ENCODE measurements at places on chromosomes 2 and 18.

GRCh38 chr18:46411867-46412690 lies 244.9 kb downstream of the LOXHD1 start:
- no peak for DNase-seq

DNA sequence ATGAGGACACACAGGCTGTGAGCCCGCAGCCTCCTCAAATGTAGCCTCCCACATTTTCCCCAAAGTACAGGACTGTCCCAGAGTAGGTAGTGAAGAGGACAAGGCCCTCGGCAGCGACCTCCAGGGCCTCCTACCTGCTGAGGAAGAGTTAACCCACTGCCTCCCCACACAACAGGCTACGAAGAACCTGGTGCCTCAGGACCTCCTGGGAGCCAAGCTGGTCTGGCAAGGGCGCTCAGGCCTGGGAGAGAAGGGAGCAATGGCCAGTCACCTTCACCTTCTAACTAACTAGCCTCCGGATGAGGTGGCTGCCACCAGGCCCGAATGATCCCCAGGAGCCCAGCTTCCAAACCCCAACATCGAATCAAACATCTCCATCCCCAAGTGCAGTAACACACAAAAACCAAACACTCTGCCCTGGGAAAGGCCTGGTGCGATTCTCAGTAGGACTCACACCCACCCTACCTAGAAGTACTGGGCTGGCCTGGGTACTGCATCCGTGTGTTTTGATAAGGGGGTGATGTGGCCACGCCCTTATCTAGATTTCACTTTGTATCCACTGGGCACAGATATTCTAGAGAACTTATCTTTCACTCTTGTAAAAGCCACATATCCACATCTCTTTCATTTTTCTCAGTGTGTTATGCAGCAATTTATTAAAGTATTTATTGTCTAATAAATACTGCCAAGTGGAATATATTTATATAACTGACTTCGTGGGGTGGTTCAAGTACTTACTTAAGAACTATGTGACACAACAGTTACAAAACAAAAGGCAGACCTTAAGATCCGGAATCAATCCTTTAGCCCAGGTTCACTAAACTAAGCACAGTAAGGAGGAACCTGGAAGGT lies 9.7 kb downstream of the ERFE start:
- no peak for DNase-seq

DNA sequence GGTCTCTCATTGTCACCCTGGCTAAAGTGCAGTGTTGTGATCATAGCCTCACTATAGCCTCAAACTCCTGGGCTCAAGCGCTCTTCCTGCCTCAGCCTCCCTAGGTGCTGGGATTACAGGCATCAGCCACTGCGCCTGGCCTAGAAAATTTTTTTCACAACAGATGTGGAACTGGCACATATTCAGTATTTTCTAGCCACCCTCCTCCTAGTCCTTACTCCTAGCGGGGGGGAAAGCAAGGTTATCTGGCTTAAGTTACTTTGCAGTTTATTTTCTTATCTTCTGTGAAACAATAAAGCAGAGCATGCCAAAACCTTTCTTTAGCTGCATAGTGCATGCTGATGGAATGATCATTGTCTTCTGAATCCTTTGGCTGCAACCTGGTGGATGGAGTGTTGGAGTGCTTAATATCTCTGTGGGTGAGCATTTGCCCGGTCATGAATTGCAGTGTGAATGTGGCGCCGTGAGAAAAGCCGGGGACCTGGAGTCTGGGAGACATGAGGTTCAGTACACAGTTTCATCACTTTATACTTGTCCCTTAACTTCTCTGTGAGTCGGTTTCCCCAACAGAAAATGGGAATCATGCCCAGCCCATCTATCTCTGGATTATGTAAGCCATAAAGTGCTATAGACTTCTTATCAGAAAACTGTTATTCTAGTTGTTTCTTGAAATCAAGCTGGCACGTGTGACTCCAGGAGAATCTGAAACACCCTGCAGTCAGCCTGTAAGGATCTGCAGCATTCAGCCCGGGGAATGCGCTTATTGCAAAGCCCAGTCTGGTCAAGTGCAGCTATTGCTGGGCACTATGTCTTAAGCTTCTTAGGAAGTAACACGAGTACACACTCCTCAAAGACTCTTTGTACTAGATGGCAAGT lies 38.2 kb upstream of the MAP3K20 start:
- DNase-seq = no peak

- no peak for DNase-seq
Measured at GRCh38 chr2:195451160-195451559, 205.9 kb upstream of the SLC39A10 start.

DNA sequence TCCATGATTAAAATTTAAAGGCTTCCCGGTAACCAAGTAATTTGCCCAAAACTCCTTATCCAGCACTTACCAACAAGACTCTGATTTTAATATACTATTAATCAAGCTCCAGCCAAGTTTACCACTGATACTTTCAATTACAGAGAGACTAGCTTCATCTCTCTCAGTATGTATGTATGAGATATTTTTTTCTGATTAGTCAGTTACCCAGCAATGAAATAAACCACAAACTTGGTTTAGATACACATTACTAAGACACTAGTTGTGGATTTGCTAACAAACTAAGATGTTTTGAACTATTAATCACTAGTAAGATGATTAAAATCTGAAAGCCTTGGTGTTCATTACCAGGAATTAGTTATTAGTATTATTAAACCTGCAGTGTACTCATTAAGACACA lies 1272.2 kb upstream of the ACVR2A start:
- DNase-seq = peak; percentile 4

DNA sequence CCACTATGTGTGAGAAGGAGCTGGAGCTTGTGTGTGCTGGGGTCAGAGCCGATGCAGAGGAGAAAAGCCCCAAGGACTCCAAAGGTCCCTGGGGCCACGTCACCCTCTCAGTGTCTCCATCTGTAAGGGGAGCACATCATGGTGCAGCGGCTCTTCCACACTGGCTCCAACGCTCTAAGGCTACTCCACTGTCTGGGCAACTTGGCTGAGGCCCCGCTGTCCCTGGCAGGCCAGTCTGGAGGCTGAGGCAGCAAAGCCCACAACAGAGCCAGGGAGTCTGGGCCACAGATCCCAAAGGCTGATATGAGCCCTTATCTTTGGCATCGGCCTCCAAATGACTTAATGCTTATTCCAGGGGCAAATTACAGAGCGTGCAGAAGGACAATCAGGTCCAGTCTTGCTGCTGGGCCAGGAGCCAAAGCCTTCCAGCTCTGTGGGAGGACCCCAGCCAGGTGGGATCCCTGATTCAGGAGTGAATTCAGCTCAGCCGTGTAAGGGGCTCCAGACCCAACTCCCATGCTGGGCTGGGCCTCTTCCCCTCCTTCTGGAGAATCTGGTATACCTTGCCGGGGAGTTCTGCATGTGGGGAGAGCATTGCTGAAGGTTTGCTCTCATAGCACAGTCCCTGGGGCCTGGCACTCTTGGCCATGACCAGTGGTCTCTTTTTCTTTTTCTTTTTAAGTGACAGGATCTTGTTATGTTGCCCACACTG lies 1.8 kb upstream of the DUSP2 start:
- no peak for DNase-seq

DNA sequence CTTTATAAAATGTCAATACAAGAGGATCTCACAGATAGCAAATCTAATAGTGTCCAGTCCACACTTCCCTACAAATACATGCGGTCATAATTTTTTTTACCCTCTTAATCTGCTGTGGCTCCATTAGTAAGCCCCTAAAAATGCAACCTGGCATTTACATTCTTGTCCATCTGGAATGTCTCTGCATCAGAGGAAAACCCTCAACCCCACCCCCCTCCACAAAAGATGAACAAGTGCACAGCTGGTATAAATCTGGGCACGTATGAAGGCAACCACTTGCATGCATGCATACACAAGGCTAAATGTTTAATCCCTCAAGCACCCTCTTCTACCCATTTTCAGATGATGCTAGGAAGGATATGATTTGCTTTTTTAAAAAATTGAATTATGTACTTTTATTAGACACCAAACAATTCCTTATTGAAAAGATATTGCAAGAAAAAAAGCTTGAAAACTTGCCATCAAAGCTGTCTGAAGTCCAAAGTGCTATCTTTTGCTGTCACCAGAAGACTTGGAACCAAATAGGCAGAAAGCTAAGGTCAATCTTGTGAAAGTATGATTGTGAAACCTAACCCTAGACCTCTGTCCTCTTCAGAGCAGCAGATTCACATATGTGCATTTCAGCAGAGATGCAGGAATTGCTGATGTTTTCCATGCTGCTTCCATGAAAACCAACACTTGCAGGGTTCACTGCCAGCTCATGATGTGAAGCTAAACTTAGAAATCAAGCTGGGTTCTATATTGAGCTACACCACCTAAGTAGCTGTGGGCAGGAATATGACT lies 39.0 kb downstream of the IRS1 start:
- DNase-seq = no peak

- no peak for DNase-seq
Measured at GRCh38 chr18:76979111-76979751, 153.4 kb downstream of the MBP start.

- DNase-seq = peak; percentile 59
Measured at GRCh38 chr18:3624935-3625741, 175.2 kb downstream of the TGIF1 start.
